ENCODE measurements at places on chromosomes 7 and 10. TPM values are rescaled to one million over a fixed set of nuclear protein-coding genes. Genes with fewer than 3 reads are reported as not detected.

Gene CALY
- not detected for total RNA-seq

Gene LMTK2
- 22.2 TPM for total RNA-seq

DNA sequence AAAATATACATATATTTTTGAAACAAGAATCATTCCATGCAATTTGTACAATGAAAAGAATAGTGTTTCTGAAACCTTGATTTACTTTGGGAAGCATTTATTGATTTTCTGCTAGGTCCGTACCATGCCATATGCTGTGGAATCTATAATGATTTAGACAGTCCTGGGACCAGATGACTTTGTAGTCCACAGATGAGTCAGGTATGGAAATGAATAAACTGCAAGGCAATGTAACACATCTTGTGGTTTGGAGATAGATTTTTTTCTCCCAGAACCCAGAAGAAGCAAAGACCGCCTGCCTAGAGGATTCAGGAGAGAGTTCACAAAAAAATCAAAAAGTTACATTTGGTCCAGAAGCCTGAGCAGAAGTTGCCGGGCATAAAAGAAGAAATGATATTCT lies 190.4 kb downstream of the GPR37 start:
- no peaks in the 10 kb centered on the region for H3K27me3 ChIP-seq
- H3K27ac ChIP-seq = no peak overlapping the region
- H3K4me1 ChIP-seq = no peaks in the 10 kb centered on the region

Gene POT1
- total RNA-seq = 39.5 TPM
